ENCODE measurements at places on chromosomes 13 and 19. TPM values are rescaled to one million over a fixed set of nuclear protein-coding genes. Genes with fewer than 3 reads are reported as not detected.

GRCh38 chr19:42114412-42114811, 17.8 kb downstream of the POU2F2 start:
- no peak for DNase-seq

DNA sequence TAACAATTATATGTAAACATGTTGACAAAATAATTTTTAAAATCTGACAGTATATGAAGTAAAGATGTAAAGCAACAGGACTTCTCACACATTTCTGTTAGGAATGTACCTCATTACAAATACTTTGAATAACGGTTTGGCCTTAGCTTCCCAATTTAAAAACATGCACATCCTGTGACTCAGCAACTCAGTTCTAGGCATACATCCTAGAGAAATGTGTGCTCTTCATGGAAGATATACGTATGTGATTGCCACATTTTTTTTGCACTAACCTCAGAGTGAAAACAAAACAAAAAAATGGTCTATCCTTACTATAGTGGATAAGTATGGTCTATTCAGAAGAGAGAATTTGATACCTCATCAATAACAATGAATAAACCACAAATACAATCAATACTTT, 314.6 kb downstream of the LIG4 start:
- DNase-seq, result no peak

- no peak for DNase-seq
Observed at GRCh38 chr13:112103961-112104880, 37.3 kb downstream of the SOX1 start.

DNA sequence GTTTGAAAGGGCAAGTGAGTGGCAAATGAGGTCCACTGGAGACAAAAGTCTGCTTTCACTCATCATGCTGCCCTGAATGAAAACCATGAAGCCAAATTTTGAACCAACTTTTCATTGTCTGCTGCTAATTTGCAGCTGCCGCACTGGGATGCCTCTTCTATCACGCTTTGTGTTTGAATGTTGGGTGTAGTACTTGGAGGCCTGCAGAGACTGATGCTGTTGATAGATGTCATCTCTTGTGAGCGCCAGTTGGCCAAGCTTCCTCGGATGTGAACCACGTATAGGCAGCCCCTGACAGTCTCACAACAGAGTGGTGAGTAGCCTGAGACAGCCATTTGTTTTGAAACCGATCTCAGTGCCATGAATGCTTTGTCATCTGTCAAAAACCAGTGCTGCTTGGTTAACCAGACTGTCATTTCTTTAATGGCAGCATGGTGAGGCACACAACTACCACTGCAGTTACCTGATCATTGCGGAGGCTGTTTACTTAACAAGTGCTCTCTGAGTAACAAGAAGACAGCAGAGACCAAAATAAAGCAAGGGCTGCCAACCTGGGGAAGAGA, 31.2 kb upstream of the SLC10A2 start:
- DNase-seq, result no peak

DNA sequence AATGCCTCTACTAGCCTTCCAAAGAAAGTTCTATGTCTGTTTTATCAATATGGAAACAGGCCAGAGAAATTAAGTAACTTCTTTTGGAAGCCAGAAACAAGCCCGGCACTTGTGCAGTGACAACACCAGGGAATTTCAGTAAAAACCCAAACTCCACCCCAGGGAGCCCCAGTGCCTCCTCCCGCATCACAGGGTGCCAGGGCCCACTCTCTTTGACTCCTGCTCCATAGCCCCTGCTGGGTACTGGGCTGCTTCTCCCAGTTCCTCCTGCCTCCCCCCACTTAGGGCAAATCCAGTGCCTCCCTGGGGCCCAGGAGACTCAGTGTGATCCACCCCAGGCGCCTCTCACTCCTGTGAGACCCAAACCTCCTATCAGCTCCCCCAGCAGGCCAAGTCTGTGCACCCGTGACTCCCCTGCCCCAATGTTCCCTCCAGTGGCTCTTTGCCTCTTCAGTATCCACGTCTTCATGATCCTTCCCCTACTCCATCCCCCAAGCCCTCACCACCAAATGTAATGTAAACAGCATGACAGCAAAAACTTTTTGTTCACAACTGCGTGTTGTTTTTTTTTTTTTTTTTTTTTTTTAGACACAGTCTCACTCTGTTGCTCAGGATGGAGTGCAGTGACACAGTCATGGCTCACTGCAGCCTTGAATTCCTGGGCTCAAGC, 2.3 kb upstream of the FFAR3 start:
- no peak for DNase-seq

DNA sequence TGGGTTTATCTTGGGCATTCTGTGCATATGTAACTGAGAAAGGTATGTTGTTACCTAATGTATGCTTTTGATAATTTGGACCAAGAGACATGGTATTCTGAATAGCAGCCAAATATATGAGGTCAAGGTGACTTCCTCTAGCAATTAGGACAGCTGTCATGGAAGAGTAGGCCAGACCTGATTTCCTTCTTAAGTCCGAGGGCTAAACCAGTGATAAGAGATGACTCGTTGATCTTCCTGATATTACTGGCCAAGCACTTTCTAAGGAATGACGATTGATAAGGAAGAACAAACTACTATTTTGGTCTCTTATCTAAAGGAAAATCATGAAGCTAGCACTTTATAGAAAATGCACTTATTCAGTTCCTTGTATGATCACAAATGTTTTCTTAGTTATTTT, 42.7 kb downstream of the ARHGAP35 start:
- no peak for DNase-seq

Gene PEG3
- polyA plus RNA-seq, result 0.14 TPM

DNA sequence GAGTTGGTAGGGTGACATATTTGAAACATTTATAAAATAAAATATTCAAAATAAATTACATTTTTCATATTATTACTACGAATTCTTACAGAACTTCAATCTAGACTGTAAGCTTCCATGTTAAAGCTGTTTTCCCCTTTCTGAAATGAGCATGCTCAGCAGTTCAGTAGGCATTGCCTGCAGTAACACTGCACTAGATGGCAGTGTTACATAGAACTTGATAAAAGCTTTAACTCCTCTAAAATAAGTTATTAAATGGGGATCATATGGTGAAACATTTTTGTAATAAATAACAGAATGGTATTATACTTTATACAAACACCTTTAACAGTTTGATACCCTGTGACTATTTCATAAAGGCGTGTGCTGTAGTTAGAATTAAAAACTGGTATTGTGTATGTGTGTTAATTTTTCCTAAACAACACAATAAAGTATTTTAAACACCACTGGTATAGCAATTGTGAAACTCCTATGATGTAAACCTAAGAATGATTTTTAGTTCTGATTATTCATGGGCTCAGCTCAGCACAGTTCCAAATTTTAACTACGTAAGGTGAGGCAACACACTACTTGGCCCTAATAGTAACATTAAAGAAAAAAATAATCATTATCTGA, 11.6 kb upstream of the GPR18 start:
- DNase-seq, result no peak

- DNase-seq, result no peak
Observed at GRCh38 chr13:58619396-58620113, 988.0 kb downstream of the PCDH17 start.

GRCh38 chr19:51015691-51016267, 3.7 kb downstream of the KLK10 start:
- DNase-seq, result no peak
